Epithelial cell of proximal tubule (primary cell): ENCODE measurements at places on chromosomes 2 and 18.

GRCh38 chr2:199315299-199316179, 142.2 kb downstream of the SATB2 start:
- peak; percentile 26 for DNase-seq

DNA sequence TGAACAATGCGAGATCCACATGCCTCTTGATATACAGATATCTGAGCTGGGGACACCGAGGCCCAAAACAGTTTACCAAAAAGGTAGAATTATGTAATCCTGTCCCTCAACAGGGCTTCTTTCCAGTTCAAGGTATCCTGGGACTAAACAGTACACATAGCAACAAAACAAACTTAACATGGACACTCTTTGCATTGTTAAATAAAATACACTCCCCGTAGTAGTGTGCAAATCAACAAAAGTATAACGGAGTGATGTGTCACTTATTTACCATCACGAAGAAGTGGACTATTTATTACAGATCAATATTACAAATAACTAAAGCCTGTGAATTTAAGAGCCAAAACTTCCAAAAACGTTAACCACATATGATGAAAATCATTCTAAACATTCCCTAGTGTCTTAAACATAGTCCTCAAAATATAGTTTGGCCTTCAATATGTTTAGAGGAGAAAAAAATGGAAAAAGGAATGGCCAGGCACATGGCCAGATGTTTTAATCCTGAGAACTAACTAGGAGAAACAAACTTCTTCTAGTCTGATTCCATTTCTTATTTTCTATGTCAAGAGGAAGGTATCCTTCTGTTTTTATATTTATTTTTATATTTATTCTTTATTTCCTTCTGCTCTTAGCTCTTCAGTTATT, 377.5 kb downstream of the OSR1 start:
- DNase-seq = no peak

DNA sequence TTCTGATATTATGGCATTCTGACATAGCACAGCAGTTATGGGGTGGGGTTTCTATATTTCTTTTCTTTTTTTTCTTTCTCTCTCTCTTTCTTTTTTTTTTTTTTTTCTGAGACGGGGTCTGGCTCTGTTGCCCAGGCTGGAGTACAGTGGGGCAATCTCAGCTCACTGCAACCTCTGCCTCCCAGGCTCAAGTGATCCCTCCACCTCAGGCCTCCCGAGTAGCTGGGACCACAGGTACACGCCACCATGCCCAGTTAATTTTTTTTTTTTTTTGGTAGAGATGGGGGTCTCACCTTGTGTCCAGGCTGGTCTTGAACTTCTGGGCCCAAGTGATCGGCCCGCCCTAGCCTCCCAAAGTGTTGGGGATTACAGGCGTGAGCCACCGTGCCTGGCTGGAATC, 7.5 kb upstream of the FAM98A start:
- no peak for DNase-seq

- DNase-seq = no peak
These were observed 585.0 kb upstream of the NXPH2 start for GRCh38 chr2:139365189-139365588.

GRCh38 chr2:15116830-15117229, 444.3 kb downstream of the NBAS start:
- no peak for DNase-seq

GRCh38 chr2:201414099-201415023, 36.9 kb downstream of the TRAK2 start:
- DNase-seq = no peak

DNA sequence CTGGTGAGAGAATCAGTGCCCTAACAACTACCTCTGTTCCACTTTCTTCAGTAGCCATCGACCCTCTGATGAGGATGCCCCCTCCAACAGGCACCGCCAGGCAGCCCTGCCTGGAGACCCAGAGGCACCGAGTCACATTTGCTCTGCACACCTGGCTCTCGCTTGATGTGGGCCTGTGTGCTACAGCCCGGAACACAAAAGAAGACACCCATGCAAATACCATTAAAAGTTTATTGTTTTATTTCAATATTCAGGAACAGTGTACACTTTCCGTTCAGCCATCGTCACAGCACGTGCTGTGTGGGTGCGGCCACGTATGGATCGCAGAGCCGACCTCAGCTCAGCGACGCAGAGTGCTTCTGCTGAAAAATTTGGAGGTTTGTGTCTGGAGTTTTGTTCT, 154.0 kb downstream of the MBP start:
- no peak for DNase-seq

DNA sequence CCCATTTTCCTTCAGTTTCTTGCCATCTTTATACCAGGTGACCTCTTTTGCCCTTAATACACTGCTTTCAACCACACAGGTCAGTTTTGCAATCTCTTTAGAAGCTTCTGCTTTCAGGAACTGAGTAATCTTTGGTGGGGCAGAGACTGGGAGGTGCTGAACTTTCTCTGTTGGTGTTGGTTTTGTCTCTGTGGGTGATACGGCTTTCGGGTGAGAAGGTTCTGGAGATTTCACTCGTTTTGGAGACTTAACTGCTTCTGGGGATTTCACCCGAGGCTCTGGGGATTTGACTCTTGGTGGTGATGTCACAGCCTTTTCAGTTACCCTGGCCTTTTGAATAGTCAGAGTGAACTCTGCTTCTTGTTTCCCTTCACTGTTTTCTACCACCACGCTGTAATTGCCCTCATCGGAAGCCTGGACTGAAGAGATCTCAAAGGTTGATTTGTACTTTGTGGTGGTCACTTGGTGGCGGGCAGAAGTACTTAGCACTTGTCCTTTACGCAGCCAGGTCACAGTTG, 50.4 kb downstream of the PLEKHA3 start:
- DNase-seq = no peak

GRCh38 chr2:201465524-201465971, 14.0 kb downstream of the STRADB start:
- no peak for DNase-seq

DNA sequence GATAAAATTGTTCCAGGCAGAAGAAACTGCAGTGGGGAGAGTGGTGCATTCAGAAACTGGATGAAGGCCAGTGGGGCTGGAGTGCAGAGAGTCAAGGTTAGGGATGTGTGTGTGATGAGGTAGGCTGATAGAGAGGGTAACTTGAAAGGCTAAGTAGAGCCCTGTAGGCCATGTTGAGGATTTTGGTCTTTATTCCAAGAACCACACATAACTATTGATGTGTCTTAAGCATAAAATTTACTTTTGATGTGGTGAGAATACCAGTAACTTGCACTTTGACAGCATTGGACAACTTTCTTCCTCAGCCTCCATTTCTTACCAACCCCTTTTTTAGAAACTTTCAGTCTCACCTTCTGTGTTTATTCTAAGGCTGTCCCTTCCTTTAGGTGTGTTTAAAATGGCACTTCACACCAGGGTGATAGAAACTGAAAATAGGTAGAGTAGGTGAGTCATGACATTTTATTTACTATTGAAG, 22.6 kb downstream of the MTX2 start:
- DNase-seq = no peak
